ENCODE measurements at places on chromosomes 6 and 20.

- no peak for DNase-seq
Measured at GRCh38 chr6:21759721-21760120, 166.2 kb downstream of the SOX4 start.

DNA sequence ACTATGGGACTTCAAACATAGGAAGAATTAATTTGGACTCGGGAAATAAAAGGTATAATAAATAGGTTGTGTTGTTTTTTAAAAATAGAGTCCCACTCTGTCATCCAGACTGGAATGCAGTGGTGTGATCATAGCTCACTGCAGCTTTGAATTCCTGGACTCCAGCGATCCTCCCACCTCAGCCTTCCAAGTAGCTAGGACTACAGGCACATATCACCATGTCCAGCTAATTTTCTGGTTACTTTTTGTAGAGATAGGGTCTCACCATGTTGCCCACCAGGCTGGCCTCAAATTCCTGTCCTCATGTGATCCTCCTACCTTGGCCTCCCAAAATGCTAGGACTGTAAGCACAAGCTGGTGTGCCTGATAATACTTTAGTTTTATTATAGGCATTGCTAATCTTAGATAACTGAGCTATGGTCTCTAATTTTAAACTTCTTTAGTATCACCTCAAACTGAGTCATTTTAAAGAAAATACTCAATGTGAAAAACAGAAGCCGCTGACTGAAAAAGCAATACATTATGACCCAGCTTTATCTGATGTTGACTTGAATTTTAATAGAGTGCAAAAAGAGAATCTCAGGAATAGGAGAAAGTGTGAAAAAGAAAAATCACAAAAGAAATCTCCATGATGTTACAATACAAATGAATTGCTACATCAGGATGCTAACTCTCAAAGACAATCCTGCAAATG is 251.0 kb downstream of the RNGTT start:
- no peak for DNase-seq

DNA sequence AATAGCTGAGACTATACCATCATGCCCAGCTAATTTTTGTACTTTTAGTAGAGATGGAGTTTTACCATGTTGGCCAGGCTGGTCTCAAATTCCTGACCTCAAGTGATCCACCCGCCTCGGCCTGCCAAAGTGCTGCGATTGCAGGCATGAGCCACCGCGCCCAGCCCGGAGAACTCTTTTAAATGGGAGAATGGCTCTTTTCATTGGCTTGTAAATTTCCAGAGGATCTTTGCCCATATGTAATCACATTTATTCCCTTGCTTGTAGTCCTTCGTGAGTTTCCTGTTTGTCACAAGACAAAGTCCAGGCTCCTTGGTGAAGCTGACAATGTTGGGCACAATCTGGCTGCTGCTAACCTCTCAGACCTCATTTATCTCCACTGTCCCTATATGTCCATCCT is 135.1 kb downstream of the CEP57L1 start:
- no peak for DNase-seq

GRCh38 chr20:60271597-60271996 is 313.4 kb downstream of the CDH26 start:
- DNase-seq = no peak

- DNase-seq = no peak
Measured at GRCh38 chr6:83216806-83217205, 23.6 kb downstream of the RWDD2A start.

DNA sequence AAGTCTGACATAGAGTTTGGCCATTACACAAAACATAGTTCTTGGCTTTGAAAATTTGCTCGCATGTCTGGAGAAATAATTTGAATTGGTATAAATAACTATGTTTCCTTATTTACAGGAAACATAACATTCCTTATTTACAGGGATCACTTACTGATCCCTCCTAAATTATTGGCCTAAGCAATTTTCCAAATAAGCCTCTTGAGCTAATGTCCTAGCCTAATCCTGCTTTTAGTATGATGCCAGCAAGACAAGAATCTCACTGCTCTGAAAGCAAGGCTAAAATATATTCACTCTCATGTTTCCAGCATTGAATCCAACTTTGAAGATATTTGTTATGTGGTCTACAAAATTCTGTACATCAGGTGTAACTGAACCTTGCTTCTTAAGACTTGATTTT is 4.1 kb upstream of the TBC1D32 start:
- no peak for DNase-seq

DNA sequence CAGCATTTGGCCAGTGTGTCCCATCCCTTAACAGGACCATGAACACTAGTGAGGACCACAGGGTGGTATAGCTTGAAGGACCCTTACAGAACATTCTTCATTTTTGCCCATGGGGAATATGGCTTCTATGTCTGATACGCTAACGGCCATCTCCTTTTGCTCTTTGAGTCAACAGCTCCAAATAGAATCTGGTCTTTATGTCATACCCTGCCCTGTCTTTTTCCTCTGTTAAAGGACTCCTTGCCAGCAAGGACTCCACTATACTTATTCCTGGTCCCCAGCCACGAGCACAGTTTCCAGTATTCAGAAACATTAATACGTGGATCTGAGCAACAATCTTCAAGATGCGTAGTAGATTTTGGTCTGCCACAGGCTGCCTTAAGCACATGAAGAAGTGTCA is 22.5 kb downstream of the SERPINB1 start:
- no peak for DNase-seq

DNA sequence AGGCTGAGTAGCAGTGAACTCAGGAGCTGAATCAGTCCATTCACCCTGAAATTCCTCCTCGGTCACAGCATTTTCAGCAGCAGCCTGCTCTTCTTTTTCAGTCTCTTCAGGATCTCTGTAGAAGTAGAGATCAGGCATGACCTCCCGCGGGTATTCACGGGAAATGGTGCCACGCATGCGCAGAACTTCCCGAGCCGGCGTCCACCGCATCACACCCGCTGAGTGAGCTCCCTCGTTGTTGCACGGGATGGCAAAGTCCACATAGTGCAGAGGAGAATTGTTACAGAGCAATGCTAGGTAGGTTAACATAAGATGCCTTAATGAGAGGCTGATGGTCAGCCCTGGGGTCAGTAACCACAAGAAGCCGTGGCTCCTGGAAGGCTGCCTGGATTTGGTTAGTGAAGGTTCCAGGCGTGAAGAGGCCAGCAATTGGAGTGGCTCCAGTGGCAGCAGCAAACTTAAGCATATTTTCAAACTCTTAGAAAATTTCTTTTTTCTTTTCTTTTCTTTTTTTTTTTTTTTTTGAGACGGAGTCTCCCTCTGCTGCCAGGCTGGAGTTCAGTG is 113.5 kb upstream of the HDAC2 start:
- DNase-seq = no peak

DNA sequence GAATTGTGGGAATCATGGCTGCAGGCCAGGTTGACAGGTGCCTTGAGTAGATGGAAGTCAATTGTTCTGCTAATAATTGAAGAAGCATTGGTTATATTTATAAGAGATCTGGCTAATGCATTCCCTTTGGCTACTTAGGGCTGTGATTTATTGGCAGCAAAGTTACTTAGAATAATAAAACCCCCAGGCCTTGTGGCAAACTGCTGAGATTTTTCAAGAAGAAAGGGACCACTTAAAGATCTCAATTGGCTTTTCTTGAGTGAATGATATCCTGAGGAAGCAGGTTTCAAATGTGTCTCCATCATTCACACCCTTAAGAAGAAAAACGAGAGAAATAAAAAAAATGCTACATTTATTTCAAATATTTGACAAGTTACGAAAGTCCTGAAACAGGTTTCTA is 27.4 kb downstream of the DDO start:
- DNase-seq = no peak

- no peak for DNase-seq
Measured at GRCh38 chr6:99560668-99561067, 7.8 kb downstream of the CCNC start.

DNA sequence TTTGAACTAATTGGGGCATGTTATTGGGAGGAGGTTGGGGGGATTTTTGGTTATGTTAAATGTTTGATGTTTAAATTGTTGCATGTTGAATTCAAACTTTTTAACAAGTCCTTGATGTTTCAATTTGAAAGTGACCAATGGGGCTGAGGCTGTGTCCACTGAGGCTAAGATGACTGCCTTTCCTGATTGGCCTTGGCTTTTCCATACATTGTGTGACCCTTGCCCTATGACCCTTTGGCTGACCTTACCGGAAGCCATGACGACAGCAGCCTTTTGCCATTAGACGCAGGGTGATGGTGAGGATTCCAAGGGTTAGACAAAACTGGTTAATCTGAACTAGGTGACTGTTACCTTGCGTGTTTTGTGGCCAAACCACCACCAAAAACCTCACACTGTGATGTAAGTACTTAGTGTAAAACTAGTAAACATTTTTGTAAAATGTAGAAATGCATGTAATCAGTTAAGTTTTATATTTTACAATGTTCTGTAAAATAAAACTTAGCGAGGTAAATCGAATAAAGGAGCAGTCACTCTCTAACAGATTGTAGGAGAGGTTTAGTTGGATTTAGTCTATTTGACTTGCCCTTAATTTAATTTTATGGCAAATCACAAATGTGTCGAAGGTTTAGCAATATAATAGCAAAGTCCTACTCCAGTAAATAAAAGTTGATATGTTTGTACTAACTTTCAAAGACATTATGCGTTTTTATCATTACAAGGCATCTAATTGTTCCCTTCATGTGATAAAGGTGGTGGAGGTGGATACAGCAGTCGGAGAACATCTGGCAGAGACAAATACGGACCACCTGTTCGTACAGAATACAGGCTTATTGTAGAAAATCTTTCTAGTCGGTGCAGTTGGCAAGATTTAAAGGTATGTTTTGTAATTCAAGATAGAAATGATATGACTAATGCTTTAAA is 1.6 kb downstream of the SRSF6 start:
- no peak for DNase-seq

DNA sequence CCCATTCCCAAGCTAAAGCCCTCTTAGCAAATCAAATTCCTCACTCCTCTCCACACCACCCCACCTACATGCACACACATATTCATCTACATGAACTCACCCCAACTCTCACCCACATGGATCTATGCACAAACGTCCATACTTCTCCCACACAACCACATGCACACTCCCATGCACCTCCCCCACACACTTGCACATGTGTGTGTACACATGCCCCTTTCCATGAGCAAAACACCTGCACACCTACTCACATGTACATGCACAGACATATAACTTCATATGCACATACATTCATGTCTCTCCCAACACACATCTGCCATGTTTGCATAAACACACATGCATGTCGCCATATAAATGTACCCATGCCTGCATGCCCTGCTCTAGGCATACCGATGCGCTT is 22.8 kb upstream of the CST1 start:
- no peak for DNase-seq

GRCh38 chr20:60589623-60590022 is 631.4 kb downstream of the CDH26 start:
- DNase-seq = no peak

DNA sequence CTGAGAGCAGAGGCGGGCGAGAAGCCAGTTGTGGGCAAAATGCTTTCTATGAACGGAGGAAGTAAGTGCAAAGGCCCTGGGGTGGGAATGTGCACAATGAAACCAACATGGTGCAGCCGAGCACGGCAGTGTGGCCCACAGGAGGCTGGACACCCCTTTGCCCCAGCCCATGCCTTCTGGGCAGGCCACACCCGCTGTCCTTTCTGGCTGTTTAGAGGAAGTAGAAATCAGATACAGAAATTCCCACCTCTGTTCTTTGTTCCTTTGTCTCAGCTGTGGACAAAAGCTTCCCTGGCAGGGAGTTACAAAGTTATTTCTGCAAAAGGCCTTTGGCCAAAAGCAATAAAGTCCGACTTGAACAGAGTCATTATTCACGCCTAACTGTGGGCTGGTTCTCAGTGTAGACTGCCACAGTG is 11.9 kb downstream of the SULF2 start:
- no peak for DNase-seq

GRCh38 chr6:143187238-143187923 is 126.7 kb downstream of the AIG1 start:
- no peak for DNase-seq

- peak; percentile 10 for DNase-seq
Measured at GRCh38 chr6:97394160-97394748, 111.2 kb upstream of the MMS22L start.

DNA sequence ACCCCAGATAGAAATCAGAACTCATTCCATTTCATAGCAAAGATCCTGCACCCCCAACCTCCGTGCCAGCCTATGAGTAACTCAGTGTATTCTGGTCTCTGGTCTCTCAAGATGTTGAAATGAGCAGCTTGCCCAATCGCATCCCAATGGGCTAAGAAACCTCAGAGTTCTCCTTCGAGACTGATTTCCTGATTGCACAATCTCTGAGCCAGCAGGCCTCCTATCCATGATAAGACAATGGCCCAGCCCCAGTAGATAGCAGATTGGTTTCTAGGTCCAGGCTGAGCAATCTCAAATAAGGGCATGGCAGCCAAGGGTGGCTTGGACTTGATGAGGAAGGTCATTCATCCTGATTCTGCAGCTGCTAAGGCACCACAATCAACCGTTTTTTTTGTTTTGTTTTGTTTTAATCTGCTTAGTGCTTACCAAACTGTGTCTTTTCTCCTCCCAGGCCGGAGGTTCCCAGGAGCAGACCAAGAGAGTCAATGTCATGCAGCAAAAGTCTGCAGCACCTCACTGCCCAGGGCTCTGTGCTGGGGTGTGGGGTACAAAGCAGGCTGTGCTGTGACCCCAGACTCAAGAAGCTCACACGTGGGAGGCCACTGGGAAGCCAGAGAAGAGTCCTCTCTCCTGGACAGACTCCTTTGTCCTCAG is 125.1 kb upstream of the NXT1 start:
- no peak for DNase-seq

- DNase-seq = no peak
Measured at GRCh38 chr6:131161987-131162386, 26.7 kb downstream of the AKAP7 start.

DNA sequence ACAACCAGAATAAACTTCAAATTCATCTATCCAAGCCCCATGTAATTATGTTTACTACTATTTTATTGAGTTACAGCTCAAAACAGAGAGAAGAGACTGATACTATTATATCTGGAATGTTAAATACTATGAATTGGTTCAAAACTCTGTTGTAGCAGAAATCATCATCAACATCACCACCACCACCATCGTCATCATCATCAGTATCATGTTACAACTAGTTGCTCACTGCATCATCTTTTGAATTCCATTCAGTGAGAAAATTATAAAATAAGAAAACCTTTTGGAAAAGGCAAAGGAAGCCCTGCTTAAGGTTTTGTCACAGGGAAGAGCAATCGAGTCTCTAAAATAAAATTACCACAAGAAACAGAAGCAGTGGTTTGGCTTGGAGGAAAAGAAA is 36.2 kb upstream of the THEMIS start:
- no peak for DNase-seq

- DNase-seq = no peak
Measured at GRCh38 chr6:34063651-34064050, 82.2 kb downstream of the GRM4 start.

DNA sequence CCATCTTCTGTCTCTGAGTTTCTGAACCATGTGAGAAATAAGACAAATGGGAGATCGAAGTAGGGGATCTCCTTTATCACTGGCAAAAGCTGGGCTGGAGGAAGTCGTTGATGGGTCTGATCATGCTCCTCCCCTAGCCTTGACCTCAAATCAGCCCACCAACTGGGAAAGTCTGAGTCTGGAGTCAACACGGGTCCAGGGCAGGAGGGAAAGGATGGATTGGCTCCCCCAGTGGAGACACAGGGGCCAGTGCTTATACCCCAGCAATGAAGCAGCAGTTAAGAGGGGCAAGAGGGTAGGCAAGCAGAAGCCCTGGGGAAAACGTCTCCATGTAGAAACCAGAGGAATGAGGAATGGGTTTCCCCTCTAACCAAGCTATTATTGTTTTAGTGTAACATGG is 152.6 kb downstream of the TBC1D7 start:
- DNase-seq = no peak

GRCh38 chr6:35272005-35272404 is 12.5 kb downstream of the ZNF76 start:
- no peak for DNase-seq

Measured in T-helper 9 cell (primary cell).